ENCODE measurements at places on chromosomes 5 and 9.

DNA sequence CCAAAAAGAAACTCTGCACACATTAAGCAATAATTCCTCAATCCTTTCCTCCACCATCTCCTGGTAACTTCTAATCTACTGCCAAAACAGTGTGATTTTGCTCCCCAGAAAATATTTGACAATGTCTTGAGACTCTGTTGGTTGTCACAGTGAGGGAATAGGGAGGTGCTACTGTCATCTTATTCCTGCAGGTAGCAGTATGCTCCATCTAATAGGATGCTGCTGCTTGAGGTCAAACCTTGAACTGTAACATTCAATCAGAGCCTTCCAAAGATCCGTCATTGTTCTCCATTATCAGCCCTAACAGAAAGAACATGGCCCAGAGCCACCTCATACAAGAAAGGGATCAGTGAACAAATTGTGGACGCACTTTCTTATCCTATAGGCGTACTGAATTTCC, 514.7 kb upstream of the GRIN3A start:
- DNase-seq, result no peak

DNA sequence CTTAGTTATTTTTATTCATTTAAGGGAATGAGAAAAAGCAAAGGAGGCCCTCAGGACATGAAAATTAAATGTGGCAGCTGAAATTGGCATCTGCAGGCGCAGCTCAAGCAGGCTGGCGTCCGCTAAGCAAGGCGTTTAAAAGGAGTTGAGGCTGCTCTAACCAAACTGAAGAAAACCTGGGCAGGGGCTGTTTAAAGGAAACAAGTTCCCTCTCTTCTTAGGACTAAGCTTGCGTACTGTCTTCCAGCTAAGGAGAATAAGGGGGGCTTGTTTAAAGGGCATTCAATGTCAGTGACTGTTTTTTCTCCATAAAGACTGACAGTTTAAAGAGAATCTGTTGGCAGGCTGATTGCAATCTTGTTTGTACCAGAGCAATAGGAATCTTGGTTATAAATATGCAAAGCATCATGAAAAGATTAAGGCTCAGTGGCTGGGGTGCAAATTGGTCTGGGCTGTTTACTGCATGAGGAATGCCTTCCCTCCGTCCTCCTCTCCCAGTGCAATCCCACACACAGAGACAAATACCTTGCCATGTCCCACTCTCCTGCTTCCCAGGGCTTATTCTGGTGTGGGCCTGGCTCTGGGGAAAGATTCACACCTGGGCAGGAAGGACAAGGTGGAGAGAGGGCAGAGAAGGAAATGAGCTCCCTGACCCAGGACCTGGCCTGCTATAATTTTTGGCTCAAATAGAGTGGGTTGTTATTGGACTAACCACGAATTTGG, 85.9 kb upstream of the LIFR start:
- no peak for DNase-seq

DNA sequence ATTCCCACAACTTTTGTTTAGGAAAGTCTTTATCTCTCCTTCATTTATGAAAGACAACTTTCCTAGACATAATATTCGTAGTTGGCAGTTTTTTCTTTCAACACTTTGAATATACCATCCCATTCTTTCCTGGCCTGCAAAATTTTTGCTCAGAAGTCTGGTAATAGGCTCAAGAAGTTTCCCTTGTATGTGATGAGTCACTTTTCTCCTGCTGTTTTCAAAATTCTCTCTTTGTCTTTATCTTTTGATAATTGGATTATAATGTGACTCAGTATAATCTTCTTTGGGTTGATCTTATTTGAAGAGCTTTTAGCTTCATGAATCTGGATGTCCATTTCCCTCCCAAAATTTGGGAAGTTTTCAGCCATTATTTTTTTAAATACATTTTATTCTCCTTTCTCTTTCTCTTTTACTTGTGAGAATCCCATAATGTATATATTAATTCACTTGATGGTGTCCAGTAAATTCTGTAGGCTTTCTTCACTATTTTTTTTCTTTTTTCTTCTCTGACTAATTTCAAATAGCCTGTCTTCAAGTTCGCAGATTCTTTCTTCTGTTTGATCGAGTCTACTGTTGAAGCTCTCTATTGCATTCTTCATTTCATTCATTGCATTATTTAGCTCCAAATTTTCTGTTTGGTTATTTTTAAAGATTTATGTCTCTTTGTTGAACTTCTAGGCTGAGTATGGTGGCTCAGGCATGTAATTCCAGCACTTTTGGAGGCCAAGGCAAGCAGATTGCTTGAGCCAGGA, 37.3 kb upstream of the CKS2 start:
- DNase-seq, result no peak

DNA sequence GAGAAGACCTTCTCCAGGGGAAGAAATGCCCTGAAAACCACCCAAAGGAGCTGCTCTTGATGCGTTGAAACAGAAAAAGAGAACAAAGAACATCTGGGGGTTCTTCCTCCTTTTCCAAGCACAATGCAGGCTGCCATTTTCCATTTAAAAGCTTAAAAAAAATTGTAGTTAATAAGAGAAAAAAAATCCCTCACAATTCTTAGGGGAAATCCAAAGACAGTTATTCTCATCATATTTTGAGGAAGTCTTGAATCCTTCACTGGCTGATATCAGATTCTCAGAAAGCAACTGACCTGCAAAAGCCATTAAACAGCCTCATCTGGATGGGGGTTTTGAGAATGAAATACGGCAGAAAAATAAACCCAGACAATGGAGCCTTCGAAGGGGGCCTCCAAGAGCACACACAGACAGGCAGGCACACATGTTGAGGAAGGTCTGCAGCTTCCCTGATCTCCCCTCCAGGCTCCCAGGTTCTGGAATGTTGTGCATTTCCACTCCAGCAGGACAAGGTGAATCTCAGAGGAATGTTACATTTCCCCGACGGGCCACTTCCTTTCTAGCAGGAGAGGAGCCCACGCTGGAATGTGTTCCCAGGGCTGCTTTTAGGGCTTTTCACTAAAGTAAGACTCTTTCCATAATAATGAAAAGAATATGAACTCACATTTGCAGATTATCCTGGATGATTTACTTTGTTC, 159.4 kb upstream of the S1PR3 start:
- DNase-seq, result no peak

- DNase-seq, result no peak
Observed at GRCh38 chr5:20466512-20466911, 478.5 kb upstream of the CDH18 start.

DNA sequence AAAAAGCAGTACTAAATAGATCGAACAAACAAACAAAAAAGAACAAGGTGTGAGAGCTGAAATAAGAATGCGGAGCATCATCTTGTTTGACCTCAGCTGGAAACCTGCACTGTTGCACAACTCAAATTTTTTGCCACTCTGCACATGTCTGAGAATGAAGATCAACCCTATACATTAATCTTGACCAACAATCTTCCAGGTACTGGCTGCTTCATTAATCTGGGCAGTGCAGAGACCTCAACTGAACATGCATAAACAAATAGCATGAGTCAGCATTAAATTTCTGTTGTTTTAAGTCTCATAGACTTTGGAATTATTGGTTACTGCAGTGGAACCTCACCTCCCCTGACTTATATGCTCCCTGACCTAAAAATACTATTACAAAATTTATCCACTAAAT, 114.6 kb upstream of the FTMT start:
- DNase-seq, result no peak

DNA sequence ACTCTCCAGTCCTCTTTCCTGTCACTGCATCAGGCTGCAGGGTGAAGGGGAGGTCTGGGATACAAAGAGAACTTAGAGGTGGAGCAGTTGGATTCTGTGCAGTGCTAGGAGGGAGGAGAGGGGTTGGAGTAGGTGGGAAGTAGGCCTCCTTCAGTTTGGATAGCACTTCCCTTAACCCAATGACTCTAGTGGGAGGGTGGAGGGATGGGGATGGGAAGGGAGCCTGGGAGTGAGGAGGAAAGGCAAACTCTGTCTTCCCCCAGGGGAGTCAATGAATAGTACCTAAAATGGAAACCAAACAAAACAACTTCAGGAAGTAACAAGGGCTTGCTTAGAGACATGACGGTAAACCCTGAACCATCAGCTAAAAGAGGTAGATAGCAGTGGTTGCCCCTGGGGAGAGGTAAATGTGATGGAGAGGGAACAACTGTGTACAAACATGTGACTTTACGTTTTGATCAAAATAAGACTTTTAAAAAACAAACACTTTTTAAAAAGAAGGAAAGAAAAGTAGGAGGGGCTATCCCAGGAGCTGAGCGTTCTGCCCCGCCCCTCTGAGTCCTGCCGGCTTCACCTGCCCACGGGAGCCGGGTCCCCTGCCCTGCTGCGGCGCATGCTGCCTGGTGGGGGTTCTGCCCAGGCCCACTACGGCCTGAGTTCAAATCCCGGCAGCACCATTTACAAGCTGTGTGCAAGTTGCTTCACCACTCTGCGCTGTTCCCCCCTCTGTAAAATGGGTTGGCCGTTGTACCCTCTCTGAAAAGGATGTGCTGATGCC, 30.9 kb downstream of the GSN start:
- no peak for DNase-seq

GRCh38 chr5:156753846-156754245, 96.2 kb upstream of the PPP1R2B start:
- no peak for DNase-seq

DNA sequence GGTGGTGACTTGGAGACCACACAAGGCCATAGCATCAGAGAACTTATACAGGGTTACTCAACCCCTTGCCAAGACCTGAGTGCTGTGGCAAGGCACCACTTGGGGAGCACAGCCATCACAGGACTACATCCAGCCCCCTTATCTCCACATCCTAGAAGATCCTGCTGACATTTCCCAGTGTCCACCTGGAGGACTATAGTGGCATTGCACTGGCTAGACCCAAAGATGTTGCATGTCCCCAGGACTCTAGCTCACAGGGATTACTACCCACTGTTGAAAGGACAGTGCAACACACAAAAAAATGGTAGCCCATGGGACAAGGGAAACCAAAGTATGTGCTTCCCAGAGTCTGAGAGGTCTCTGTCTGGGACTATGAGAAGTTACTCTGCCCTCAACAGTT, 411.1 kb upstream of the NUDT12 start:
- DNase-seq, result no peak

- no peak for DNase-seq
Observed at GRCh38 chr9:101409079-101409477, 10.4 kb downstream of the ZNF189 start.

- DNase-seq, result no peak
Observed at GRCh38 chr9:5430912-5431311, 6.8 kb downstream of the PLGRKT start.

GRCh38 chr9:105219291-105219805, 25.1 kb upstream of the SLC44A1 start:
- no peak for DNase-seq

DNA sequence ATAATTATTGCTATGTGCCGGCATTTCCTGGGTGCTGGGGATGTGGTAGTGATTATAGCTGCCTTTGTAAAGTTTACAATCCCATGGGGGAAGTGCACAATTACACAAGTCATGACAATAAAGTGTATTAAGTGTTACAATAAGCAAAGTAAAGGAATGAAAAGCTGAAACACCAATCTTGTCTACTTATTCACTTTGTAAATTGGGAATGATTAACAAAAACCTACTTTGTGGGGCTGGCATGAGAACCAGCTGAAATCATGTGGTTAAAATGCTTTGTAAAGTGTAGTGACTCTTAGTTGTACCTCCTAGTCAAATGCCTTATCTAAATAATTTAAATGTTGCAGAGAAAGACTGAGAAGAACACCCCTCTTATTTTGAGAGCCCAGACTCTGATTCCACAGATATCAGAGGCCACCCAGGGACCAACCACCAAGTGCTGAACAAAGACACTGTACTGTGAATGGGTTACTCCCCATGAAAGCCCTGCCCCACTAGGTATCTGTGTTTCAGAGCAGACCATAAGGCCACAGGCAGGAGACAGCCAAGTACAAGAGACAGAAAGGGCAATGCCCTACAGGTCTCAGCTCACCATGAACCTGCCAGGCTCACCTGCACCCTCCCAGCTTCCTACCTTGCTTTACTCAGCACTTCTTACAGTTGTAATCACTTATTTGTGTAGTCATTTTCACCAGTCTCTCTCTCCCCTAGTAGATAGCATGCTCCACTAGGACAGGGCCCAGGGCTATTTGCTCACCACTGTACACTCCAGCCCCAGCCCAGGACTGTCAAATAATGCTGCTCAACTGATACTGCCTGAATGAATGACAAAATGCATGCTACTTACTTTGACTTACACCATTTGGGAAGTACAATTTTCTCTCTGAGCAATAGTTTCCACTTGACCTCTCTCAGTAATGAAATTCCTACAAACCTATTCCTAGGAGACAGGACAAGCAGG, 101.6 kb upstream of the APC start:
- no peak for DNase-seq

DNA sequence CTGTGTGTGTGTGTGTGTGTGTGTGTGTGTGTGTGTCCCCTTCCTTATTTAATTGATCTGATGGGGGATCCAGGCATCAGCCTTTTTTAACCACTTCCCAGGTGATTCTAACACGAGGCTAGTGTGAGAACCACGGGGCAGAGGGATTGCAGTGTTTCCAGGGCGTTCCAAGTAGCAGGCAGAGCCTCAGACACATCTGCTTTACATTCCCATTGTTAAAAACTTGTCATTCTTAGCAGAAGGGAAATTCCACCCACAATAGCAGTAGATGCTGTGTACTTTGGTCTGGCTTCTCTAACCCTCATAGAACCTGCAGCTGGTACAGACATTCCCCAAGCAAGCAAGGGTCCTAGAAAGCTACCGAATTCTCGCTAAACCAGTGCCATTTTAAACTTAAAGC, 81.9 kb upstream of the SLC30A5 start:
- DNase-seq, result no peak

DNA sequence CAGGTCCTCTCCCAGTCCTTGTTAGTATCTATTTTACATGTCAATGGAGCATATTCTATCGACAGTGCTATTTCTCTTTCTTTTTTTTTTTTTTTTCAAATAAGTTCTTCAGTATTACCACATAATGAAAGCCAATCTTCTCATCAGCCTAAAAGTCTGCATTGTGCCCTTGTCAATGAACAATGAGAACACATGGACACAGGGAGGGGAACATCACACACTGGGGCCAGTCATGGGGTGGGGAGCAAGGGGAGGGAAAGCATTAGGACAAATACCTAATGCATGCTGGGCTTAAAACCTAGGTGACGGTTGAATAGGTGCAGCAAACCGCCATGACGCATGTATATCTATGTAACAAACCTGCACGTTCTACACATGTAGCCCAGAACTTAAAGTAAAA, 47.7 kb upstream of the TEX48 start:
- DNase-seq, result no peak

DNA sequence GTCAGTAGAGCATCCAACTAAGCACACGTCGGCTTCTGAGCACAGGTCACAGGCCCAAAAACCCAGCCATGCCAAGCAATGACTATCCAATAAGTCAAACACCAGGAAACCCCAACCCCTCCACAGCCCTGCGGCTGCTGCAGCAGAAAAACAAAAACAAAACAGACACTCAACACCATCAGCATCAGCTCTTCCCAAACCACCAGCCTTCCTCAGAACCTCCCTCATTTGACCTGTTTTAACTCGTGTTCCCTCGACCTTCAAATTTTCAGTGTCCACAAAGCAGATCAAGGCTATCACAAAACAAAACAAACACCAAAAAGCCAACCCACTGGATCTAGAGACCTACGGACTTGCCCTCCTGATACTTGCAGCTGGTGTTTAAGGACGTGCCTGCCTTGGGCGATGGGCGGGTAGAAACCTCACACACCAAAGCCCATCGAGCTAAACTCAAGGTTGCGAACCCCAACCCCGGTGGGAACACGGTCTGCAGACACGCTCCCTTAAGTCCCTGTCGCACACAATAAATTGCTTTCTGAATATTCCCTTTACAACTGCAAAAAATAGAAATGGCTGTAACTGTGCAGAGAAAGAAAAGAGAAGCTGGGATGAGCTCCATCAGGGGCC, 247.1 kb upstream of the ANKRD55 start:
- DNase-seq, result no peak
